Small intestine (tissue), 16 donors: ENCODE measurements at places on chromosomes 1 and 21.

- no peaks in the 10 kb centered on the region for H3K4me1 ChIP-seq
- no peaks in the 10 kb centered on the region for H3K27me3 ChIP-seq
- no peak overlapping the region for H3K27ac ChIP-seq
- no peak for DNase-seq
- H3K4me3 ChIP-seq: no peak overlapping the region
Observed at GRCh38 chr1:180468311-180468710, 34.1 kb downstream of the ACBD6 start.

DNA sequence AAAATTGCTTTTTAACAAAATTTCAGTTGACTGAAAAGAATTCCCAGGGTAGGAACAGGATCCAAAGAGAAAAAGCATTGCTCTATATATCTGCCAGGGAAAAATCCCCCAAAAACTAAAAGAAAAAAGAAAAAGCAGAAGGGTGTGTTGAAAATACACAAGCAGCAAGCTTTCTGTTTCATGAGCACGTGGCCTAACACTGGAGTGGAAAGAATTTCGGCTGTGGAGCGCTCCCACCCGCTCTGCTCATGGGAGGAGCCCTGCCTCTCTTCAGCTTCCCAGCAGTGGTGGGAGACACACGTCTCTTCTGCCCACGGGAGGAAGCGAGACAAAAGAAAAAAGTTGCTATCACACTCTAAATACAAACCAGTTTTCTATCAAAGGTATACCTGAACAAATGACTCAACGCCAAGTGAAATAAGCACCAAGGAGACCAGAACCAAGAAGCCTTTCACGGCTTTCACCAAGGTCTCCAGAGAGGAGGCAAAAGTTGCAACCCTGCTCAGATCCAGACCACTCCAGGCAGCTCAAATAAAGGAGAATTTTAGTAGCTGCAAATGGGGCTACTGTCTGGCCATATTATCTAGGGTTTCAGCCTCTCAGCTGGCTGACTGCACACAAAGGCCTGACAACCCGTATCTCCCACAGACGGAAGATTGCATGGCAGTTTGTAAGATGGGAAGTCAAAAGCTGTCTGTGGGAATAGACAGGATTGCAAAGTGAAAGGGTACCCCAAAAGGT, 29.5 kb upstream of the ZNF496 start:
- no peaks in the 10 kb centered on the region for H3K36me3 ChIP-seq
- H3K4me1 ChIP-seq: no peaks in the 10 kb centered on the region
- no peaks in the 10 kb centered on the region for H3K27me3 ChIP-seq
- H3K27ac ChIP-seq: peak overlapping the region; percentile 21
- no peak overlapping the region for H3K4me3 ChIP-seq

GRCh38 chr1:25649505-25650288, 33.1 kb downstream of the MAN1C1 start:
- no peak overlapping the region for H3K27ac ChIP-seq
- no peak for DNase-seq
- H3K27me3 ChIP-seq: no peaks in the 10 kb centered on the region

- no peak for DNase-seq
- H3K36me3 ChIP-seq: no peaks in the 10 kb centered on the region
- no peak overlapping the region for H3K27ac ChIP-seq
- no peaks in the 10 kb centered on the region for H3K27me3 ChIP-seq
- no peak overlapping the region for H3K4me3 ChIP-seq
- no peaks in the 10 kb centered on the region for H3K4me1 ChIP-seq
Observed at GRCh38 chr1:172682812-172683211, 23.9 kb downstream of the FASLG start.

GRCh38 chr1:38929054-38929453, 12.6 kb downstream of the RHBDL2 start:
- no peaks in the 10 kb centered on the region for H3K27me3 ChIP-seq
- no peaks in the 10 kb centered on the region for H3K4me1 ChIP-seq
- H3K27ac ChIP-seq: no peak overlapping the region
- H3K4me3 ChIP-seq: no peak overlapping the region
- no peak for DNase-seq

- H3K4me3 ChIP-seq: no peak overlapping the region
- DNase-seq: peak; percentile 38
- peaks cover 13% of the 10 kb centered on the region for H3K36me3 ChIP-seq
- H3K27me3 ChIP-seq: no peaks in the 10 kb centered on the region
- no peak overlapping the region for H3K27ac ChIP-seq
Observed at GRCh38 chr1:222892137-222892769, 77.4 kb downstream of the DISP1 start.

- peaks cover 10% of the 10 kb centered on the region for H3K4me1 ChIP-seq
- H3K36me3 ChIP-seq: no peaks in the 10 kb centered on the region
- peak overlapping the region; percentile 54 for H3K4me3 ChIP-seq
- DNase-seq: peak; percentile 40
- peak overlapping the region; percentile 82 for H3K27ac ChIP-seq
- no peaks in the 10 kb centered on the region for H3K27me3 ChIP-seq
Observed at GRCh38 chr1:111618961-111619634, 491 bp upstream of the RAP1A start.
